NCI-H460 (cell line): ENCODE measurements at places on chromosomes 2 and 18. TPM values are rescaled to one million over a fixed set of nuclear protein-coding genes. Genes with fewer than 3 reads are reported as not detected.
A peak's percentile ranks its signal among the peaks of the same experiment; 100 is the strongest.

- DNase-seq: no peak
These were observed 155.5 kb downstream of the TGIF1 start for GRCh38 chr18:3605486-3605952.

DNA sequence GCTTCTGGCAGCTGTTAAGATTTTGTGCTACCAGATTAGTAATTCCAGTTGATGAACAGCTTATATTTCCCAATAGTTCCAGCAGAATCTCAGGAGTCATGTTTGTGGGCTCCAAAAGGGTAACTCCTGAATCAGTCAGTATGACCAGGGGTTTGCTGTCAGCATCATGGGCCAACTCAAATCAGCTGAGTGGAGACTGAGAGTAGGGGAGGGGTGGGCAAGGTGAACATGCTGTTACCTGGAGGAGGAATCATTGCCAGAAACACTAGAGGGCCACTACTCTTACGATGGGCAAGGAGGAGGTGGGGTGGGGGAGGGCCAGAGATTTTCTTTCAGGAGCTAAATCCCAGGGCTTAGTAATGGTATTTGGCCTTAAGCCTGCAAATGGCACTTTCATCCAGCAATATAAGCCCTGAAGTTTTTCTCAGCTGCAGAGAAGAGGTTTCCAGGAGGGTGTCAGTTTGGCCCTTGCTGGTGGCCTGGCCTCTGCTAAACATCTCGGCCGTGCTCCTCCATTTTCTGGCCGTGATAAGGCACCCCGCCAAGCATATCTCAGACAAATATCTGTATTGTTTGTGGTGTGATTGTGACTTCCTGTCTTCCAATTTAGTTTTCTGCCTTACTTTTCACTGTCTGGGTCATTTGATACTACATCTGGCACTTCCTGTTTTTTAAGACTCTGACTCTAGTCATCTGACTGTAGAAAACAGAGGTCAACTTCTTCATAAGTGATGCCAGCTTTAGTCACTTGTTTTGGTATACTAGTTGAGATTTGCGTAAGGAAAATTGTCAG, 120.5 kb upstream of the CXCR4 start:
- no peak for DNase-seq

- peak; percentile 36 for DNase-seq
These were observed 19.5 kb downstream of the G6PC2 start for GRCh38 chr2:168920504-168921157.

GRCh38 chr2:120785228-120785966, 49.7 kb downstream of the GLI2 start:
- no peak for DNase-seq

- DNase-seq: no peak
These were observed 20.5 kb downstream of the GREB1 start for GRCh38 chr2:11554399-11554716.

The GTF2A1L gene
- 0.72 TPM in 1 of 2 replicates, not detected in the other for total RNA-seq

The LOXHD1 gene
- not detected in 2 replicates for total RNA-seq

The CERKL gene
- total RNA-seq: not detected in 2 replicates

The HJURP gene
- 97.8 and 106 TPM in 2 replicates for total RNA-seq

The FMNL2 gene
- total RNA-seq: 80.5 and 98.0 TPM in 2 replicates
